Cardiac fibroblast (primary cell): ENCODE measurements at places on chromosomes 2 and 18.

DNA sequence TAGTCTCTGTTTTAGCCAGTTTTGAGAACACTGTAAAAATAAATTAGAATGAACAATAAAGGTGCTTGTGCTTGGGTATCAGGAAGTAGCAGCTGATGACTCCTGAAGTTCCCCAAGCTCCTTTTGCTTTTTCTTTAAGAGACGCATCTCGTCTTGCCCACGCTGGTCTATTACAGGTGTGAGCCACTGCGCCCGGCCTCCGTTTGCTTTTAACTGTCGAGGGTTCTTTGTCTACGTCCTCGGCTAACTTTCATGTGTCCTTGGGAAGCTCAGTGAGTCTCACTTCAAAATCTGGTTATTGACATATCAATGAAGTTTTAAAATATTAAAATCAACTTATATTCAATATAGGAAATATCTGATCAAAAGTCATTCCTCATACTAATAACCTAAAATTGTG, 246.5 kb downstream of the FBXO15 start:
- DNase-seq: no peak

DNA sequence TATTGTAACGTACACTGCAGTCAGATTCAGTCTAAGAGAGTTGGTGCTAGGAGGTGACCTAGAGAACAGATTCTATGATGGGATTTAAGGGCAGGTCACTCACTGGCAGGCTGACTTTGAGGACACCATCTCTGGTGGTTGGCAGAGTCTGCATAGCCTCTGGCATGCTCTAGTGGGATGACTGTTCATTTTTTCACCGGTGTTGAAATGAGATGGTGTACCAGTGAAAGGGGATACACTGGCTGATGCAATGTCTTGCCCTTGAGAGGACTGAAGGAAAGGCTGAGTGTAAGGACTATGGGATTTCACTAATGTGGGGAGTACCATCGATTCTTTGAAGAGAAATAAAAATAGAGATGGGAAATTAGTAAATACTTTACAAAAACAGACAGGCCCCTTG, 186.9 kb upstream of the PIEZO2 start:
- no peak for DNase-seq

DNA sequence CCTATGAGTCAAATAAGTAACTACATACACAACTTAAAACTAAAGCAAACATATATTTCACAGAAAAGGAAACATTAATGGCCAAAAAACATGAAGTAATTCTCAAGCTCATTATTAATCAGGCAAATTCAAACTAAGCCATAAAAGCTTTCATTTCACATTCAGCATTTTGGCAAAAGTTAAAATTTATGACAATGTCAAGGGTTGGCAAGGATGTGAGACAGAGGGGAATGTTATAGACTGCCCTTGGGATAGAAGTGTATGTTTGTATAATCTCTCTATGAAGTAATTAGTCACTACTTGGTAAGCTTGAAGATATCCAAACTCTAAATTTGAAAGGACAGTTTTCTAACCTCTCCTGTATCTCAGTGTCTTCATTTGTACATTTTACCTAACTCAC, 539.4 kb downstream of the RIT2 start:
- no peak for DNase-seq

DNA sequence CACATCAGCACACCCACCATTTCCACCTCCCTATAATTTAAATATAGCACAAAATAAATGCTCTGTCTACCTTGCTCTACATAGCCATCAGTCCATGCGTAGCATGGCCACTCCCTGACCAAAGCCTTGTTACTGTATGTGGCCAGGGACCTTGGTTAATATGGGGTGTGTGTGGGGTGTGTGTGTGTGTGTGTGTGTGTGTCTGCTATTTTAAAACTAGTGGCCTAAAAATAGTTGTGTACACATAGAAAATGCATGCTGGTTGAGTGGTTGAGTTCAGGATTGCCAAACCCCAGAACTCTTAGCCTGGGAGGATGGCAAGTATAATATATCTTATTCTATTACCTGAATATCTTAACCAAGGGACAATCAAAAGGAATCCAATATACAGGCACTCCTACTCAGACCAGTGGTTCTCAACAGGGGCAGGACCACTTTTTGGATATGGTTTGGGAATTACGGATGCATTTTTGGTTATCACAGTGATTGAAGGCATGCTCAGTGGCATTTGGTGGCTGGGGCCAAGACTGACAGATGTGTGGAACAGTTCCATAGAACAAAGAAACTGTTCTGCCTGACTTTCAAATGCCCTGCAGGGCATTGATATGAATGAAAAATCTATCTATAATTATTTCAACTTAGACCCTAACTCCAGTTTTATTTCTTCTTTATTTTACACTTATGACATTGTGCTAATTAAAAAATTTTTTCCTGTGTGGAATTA, 72.3 kb upstream of the PSME4 start:
- DNase-seq: no peak
